ENCODE measurements at places on chromosomes 7 and 10.

GRCh38 chr7:40899151-40899550, 764.3 kb downstream of the SUGCT start:
- DNase-seq: no peak

DNA sequence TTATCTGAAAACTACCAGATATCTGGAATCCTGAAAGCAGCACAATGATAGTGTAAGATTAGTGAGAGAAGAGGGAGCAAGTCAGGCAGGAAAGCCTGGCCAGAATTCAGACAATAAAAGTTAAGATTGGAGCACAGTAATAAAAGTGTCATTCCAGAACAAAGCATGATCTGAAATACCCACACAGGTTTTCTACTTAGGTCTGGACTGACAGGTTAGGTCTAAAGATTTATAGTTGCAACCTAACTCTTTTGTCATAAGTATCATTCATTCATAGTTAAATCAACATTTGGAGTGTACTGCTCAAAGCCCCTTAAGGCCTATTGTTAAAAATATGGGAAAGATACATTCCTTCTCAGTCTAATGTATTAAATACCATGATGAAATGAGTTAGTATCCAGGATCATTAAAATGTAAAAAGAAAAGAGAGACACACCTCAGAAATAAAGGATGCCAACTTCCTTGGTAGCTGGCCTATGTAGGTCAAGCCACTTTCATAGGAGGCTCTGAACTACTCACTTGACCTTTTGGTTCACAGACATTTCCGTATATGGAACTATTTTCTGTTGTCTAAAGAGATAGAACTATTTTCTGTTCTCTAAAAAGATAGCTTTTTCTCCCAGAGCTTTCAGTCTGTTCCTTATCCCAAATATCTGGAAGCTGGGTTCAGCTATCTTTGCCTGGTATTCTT, 105.2 kb downstream of the FAS start:
- no peak for DNase-seq

GRCh38 chr7:40972426-40972825, 730.5 kb downstream of the INHBA start:
- peak; percentile 43 for DNase-seq

GRCh38 chr10:120209124-120209762, 247.8 kb upstream of the PLPP4 start:
- no peak for DNase-seq

DNA sequence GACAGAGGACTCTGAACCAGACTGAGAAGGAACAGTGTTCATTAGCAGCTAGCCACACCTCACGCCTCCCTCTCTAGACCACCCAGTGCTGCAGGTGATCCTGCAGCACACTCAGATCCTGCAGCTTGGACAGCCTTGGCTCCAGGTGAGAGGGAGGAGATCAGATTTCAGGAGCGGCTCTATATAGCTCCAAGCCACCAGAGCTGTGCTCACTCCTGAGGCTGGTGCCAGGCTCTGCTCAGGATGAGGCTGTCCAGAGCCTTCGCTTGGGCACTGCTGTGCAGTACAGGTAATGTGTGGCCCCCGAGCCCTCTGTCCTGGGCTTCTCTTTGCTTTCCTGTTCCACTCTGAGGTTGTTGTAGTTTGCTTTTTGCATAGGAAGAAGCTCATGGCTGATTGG, 42.4 kb downstream of the C10orf120 start:
- no peak for DNase-seq

- peak; percentile 60 for DNase-seq
These were observed 39.3 kb downstream of the FAS start for GRCh38 chr10:89029785-89030437.

GRCh38 chr10:132387764-132388210, 9.2 kb upstream of the PWWP2B start:
- no peak for DNase-seq

- no peak for DNase-seq
These were observed 1.7 kb upstream of the SH2B2 start for GRCh38 chr7:102284891-102285539.

DNA sequence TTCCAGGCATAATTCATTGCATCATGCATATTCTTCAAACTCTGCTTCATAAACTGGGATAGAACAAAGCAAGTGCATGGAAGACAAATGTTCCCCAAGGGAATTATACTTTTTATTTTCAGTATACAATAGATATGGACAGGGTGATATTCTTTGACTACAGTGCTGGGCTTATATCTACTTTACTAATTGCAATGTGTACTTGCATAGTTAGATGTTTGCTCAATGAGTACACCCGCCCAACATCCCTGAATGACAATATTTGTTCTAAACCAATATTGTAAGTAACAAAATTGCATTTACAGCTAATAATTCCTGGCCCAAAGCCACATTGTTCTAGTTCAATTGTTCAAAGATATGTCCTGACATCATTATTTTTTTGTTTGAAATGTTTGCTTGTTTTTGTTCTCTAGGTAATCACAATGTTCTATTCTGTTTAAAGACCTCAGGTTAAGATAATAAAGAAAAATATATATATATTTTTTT, 171.4 kb downstream of the PTN start:
- DNase-seq: no peak

DNA sequence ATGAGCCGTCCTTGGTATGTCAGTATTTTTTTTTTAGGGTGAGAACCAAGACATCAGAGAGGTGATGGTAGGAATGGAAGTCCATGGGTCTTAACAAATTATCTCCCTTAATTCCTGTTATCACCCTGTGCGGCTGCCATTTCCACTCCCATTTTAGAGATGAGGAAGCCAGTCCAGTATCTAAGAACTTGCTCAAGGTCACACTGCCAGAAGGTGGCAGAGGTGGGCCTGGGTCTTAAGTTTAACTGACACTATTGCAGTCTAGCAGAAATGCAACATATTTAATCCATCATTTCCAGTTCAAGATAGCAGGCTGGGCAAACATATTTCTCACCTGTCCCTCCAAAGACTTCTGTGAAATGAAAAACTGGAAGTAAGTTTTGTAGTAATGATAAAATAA, 108.3 kb downstream of the GLI3 start:
- DNase-seq: no peak

GRCh38 chr10:13335881-13336280, 12.2 kb downstream of the SEPHS1 start:
- DNase-seq: no peak

GRCh38 chr10:69639291-69640195, 9.5 kb downstream of the FAM241B start:
- peak; percentile 79 for DNase-seq

DNA sequence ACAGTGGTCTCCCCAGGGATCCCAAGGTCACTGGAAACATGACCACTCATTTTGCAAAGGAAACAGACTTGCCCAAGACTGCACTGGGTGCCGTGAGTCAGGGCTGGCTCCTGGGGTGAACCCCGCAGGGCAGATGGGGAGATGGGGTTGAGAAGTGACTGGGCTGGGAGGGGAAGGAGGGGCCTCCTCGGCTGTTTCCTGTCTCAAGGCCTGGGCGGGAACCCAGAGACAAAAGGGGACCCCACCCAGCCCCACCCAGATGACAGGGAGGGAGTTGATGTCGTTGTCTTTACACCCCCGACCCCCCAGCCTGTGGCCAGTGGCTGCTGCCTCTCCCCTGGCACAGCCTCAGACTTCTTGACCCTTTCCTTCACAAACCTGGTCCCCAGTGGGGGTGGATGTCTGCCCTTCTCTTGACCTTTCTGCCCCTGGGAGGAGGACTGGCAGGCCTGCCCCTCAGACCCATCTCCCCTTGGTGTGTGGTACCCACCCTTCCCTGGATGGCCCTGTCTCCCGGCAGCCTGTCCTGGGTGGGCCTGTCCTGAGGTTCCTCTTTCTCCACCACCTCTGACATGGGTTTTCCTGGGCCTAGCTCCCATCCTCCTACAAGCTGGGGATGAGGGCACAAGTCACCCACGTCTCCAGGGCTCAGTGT, 1.4 kb downstream of the MYO1G start:
- DNase-seq: no peak

DNA sequence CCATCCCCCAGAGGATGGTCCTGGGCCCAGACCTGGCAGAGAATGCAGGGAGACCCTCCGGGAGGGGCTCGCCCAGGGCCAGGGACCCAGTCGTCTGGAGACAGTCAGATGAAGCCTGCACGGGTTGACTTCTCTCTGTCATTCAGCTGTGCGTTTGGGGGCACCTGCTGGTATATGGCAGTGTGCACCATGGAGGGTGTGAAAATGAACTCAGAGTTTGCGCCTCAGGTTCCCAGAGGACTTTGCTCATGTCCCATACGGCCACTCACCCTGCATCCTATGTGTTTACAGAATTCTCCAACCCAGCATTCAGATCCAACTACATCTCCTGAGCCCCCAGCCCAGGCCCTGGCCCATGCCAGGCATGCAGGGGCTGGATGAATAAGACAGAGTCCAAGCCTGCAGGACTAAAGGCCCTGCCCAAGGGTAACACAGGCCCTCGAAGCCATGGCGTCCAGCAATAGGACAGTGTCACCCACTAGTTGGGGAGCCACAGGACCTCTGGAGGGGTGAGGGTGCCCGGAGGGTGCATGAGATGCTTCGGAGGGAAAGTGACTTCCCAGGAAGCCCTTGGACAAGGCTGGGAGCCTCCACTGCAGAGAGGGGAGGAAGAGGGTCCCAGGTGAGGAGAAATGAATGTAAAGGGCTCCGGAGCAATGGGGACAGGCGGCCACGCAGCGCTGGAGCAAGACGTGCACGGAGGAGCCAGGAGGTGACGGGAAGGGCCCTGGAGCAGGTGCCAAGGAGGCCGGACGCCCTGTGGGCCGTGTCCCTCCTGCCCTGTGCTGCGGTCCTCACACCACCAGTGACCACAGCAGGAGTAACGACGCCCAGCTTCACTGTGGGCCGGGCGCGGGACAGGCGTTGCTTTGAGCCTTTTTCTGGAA, 36.3 kb downstream of the CALML3 start:
- no peak for DNase-seq

- DNase-seq: no peak
These were observed 17.1 kb downstream of the TRIM24 start for GRCh38 chr7:138477081-138477578.

- no peak for DNase-seq
These were observed 26.3 kb downstream of the CFAP70 start for GRCh38 chr10:73332379-73332778.

GRCh38 chr10:126239844-126240243, 148.4 kb downstream of the ADAM12 start:
- DNase-seq: no peak

DNA sequence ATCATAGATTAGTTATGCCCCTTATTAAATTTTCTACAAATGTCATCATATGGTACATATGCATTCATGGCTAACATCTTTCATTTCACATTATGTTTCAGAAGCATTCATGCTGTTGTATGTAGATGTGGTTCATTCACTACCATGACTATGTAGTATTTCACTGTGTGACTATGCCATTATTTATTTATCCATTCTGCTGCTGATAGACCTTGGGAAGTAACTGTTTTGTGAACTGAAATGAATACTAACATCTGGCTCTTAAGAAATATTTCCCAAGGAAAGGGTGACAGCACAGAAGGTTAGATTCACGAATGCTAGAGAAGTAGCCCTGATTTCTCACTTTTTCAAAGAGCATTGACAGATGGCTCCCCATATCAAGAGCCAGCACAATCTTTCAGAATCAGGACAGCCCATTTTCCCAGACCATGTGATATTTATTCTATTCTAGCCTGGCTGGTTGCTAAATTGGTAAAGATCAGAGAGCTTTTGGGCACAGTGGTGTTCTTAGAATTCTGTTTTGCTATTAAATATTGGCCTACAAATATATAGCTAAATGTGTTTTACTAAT, 157.4 kb downstream of the DYNC1I1 start:
- DNase-seq: no peak

DNA sequence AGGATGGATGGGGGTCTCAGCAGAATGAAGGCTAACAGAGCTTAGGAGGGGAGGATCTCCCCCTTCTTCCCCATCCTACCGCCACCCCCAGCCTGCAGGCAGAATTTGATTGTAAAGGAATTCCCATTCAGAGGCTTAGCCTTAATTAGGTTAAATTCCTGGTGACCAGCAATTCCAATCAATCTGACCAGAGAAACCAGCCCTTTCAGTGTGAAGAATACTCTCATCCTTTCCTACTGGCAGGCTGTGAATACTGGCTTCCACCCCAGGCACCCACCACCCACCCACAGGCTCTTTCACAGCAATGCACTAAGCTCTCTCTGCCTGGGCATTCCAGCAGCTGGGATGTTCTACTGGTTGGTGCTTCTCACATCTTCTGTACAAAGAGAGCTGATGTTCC, 137.9 kb upstream of the LYZL1 start:
- no peak for DNase-seq

GRCh38 chr7:111568419-111568818, 6.1 kb upstream of the IMMP2L start:
- DNase-seq: no peak

DNA sequence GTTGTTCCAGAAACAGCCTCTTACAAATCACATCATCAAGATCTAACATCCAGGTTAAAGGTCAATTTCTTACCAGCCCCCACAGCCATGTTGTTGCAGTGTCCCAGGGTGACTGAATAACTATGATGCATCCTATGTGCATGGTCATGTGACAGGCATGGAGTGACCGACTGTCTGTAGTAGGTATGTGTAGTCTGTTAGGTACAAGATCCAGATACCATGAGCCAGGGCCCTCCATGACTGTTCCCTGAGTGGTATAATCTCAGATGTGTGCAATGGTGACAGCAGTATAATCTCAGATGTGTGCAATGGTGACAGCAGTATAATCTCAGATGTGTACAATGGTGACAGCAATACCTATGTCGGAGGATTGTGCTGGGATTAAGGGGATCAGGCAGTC, 8.8 kb downstream of the CDHR3 start:
- DNase-seq: no peak

DNA sequence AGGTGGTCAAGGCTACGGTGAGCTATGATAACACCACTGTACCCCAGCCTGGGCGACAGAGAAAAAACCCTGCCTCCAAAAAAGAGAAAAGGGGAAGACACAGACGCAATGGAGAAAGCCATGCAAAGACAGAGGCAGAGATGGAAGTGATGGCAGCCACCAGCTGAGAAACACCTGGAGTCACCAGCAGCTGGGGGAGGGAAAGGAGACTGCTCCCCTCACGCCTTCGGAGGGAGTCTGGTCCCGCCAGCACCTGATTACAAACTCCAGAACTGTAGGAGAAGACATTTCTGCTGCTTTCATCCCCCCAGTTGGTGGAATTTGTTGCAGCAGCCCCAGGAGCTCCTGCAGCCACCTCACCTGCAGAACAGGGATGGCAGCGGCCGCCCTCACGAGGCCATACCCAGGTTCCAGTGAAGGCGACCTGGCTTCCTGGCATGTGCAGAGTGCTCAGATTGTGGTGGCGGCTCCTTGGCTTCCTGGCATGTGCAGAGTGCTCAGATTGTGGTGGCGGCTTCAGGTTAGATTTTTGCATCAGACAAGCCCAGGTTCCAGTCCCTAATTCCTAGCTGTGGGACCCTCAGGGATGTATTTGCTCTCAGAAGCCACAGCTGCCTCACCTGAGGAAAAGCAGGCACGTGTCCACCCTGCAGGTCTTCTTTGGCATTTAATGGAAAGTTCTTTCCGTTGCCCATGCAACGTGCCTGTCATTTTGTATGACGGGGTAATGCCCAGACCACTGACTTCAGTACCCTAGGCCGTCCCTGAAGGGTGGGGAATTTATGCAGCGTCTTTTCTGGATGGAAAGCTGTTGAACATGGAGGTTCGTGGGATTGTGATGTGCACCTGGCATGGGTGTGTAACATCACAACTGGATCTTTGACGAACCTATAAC, 182.9 kb downstream of the EBF3 start:
- no peak for DNase-seq

GRCh38 chr10:77004917-77005564, 632.6 kb downstream of the KCNMA1 start:
- DNase-seq: peak; percentile 41

GRCh38 chr7:38291650-38292049, 18.2 kb upstream of the TARP start:
- no peak for DNase-seq

Data from iPS DF 6.9 (cell line).